Cerebellar cortex (tissue), 1 donor: ENCODE measurements at places on chromosomes 6 and 20.
A peak's percentile ranks its signal among the peaks of the same experiment; 100 is the strongest.

GRCh38 chr20:63498960-63499337 is at the start of gene EEF1A2:
Gene EEF1A2 (minus strand): TSS chr20:63499083. CDS start chr20:63497763, 1,320 bp downstream.
- DNase-seq = peak; percentile 53

DNA sequence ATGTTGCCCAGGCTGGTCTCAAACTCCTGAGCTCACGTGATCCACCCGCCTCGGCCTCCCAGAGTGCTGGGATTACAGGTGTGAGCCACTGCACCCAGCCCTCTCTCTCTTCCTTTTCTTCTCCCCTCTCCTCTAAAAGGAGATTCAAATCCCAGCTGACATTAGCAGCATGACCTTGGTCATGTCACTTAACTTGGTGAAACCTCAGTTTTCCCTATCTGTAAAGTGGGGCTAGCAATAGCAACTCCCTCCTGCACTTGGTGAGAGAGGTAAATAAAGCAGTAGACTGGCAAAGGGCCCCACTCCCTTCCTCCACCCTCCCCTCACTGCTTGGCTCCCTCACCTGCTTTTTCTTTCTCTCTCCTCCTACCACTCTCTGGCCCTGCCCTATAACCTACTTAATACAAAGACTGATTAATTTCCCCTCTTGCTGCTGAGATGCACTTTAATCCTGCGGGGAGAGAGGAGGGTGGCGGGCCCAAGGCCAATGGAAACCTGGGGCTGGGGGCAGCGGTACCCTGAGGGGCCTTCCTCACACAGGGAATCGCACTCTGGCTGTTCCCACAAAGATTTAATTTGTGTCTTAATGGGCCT is 54.2 kb upstream of the ZFAND3 start:
- DNase-seq = no peak

GRCh38 chr6:48061265-48061990 is 49.6 kb downstream of the PTCHD4 start:
- DNase-seq = no peak

- DNase-seq = no peak
Measured at GRCh38 chr6:1045239-1045638, 266.7 kb upstream of the FOXQ1 start.

DNA sequence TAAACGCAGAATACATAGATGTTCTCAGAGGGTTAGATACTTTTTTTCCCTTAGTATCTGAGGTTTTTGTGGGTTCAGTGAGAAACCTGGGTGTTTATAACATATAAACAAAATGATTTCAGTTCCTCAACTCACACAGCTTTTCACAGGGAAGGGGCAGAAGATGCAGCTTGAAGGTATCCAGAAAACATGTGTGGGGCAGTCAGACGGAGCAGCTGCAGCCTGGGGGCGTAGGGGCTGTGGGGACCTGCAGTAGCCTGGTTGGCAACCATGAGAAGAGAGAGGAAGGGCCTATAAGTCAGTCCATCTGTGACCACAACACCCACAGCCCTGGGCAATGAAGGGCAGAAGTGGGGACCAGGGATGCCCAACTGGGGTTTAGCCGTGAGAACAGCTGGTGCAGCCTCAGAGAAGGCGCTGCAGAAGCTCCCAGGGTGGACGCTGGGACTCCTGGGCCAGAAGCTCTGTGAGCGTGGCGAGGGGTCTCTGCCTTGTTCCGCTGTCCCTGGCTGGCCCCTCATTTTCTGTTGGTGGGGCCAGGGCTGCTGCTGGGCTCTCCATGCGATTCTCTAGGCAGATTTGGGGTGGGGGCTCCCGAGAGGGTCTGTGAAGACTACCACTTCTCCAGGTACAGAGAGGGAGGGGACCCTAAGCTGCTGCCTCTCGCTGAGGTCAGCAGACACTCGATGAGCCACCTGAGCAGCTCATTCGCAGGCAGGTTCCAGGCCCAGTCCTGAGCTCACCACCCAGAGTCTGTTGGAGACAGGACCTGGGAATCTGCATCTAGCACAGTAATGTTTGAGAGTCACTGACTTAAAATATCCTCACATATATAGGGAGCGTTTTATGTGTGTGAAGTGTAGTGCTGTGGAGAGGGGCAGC is 181.2 kb downstream of the ZDHHC14 start:
- no peak for DNase-seq

GRCh38 chr6:129008591-129008990 is 125.7 kb downstream of the LAMA2 start:
- DNase-seq = no peak

DNA sequence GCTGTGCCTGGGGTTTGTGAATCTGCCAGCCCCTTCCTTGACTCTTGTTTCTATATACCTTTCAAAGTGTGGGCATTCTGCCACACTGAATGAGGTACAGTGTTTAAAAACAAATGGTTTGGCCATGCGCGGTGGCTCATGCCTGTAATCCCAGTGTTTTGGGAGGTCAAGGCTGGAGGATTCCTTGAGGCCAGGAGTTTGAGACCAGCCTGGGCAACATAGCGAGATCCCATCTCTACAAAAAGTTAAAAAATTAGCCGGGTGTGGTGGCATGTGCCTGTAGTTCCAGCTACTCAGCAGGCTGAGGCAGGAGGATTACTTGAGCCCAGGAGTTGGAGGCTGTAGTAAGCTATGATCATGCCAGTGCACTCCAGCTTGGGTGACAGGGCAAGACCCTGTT is 5.8 kb downstream of the FAM83D start:
- DNase-seq = no peak

DNA sequence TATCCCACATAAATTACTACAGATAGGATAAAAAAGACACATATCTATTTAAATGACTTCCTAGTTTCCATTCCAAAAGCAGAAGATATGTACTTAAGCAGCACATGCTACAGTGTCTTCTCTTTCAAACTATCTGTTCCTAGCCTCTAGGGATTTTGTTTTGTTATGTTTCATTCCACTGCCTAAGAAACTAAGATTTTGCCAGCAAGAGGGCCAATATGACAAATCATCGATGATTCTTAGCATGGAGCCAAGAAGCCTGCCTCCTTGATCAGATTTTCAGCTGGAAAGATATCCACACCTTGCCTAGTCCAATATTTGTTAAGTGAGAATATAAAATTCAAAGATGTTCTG is 7.0 kb downstream of the SNX5 start:
- DNase-seq = no peak

- DNase-seq = no peak
Measured at GRCh38 chr6:52514514-52514913, 62.3 kb downstream of the TRAM2 start.

DNA sequence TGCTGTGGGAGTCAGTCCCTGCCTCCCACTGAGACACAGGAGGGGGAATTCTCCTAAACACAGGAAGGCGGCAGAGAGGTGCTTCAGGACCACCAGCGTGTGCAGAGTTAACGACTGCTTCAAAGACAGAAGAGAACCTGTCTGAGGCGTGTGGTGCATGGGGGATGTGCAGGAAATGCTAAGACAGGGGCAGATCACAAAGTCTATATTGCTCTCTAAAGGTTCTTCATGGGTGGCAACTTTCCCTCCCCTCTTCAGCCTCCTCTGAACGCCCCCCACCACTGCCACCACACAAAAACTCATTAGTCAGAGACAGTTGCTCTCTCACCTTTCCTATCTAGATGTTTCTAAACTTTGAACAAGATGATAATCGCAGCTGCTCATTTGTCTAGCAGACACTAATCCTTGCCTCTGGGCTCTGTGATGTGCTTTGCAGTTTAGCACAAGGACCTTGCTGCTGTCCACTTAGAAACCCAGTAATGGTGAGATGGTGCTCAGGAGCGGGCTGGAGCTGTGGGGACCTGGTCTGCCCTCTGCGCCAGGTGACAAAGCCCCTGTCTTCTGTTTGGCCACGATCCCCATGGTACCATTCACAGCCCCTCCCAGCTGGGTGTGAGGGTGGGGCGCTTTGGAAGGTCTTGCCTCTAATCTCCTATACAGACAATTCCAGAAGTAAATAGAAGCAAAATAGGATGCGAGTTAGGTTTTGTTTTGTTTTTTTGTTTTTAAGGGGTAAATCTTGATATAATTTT is 219.6 kb downstream of the NRN1 start:
- no peak for DNase-seq

GRCh38 chr20:41299899-41300298 is 17.6 kb downstream of the ZHX3 start:
- DNase-seq = no peak

- DNase-seq = no peak
Measured at GRCh38 chr20:63749597-63750508, 10.3 kb downstream of the SLC2A4RG start.

GRCh38 chr6:167481307-167481926 is 156.5 kb downstream of the TTLL2 start:
- no peak for DNase-seq

DNA sequence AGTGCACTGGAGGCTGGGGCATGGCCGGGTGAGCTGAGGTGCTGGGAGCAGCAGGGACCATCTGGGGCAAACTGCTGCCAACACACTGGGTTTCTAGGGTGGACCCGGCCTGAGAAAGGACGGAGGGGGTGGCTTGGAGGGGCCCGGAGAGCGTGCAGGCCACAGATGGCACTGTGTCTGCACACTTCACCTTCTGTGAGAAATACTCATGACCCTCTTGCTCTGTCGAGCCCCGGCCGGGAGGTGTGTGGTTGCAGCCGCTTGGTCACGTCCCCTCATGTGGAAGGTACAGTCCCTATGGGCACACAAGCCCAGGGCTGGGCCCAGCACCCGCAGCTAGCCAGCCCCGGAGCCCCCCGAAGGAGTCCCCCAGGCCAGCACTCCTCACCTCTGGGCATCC is 59.7 kb downstream of the RBM38 start:
- DNase-seq = no peak
